Progenitor cell of endocrine pancreas (in vitro differentiated cells): ENCODE measurements at places on chromosomes 1 and 21.
A peak's percentile ranks its signal among the peaks of the same experiment; 100 is the strongest.

- DNase-seq = no peak
Observed at GRCh38 chr1:192639607-192640368, 3.8 kb downstream of the RGS13 start.

DNA sequence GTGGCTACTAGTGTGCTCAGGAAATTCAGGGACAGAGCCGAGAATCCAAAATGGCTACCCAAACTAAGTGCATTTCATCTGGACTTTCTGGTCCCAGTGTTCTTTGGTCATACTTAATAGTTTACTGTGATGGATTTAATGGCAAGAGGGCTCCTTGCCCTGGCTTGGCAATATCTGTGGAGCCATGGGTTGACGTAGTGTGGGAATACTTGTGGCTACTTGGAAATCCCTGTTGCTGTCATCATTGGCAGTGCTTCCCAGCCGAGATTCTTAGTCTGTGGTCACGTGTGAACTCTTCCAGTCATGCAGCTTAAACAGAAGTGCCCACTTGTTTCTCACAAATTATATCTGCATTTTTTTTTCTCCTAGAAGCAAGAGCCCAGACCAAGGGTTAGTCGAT, 198.9 kb downstream of the HS2ST1 start:
- no peak for DNase-seq

DNA sequence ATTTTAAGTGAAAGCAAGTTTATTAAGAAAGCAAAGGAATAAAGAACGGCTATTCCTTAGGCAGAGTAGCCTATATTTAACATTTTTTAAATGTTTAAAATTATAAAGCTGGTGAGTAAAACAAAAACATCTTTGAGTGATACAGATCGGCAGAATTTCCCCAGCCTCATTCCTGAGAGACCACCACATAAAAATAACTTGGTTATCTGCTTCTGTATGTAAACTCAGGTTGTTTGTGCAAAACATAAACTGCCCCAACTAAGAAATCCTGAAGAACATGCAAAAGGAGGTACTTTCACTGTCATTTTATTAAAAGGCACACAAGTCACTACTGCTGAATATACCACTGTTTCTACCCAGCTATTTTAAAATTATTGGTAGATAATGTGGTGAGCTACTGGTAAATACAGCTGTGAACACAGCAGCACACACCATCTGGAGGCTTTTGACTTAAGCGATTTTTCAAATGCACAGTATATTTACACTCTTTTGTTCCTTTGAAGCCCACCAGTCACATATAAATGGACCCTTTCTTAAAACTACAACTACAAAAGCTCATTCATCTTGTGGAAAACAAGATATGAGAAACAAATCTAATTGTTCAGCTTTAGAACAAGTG, 119.3 kb downstream of the RERE start:
- no peak for DNase-seq

DNA sequence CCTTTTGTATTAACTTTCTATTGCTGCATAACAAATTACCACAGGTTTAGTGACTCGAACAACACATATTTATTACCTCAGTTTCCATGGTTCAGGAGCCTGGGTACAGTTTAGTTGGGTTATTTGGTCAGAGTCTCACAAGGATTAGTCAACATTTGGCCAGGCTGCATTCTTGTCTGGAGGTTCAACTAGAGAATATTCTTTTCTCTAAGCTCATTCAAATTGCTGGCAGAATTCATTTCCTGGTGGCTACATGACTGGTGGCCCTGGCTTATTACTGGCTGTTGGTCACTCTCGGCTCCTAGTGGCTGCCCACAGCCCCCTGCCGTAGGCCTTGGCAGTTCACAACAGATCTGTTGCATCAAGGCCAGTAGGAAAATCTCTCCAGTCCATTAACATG, 81.1 kb upstream of the ADAR start:
- DNase-seq = no peak

GRCh38 chr1:25674807-25675084, 58.2 kb downstream of the MAN1C1 start:
- no peak for DNase-seq

DNA sequence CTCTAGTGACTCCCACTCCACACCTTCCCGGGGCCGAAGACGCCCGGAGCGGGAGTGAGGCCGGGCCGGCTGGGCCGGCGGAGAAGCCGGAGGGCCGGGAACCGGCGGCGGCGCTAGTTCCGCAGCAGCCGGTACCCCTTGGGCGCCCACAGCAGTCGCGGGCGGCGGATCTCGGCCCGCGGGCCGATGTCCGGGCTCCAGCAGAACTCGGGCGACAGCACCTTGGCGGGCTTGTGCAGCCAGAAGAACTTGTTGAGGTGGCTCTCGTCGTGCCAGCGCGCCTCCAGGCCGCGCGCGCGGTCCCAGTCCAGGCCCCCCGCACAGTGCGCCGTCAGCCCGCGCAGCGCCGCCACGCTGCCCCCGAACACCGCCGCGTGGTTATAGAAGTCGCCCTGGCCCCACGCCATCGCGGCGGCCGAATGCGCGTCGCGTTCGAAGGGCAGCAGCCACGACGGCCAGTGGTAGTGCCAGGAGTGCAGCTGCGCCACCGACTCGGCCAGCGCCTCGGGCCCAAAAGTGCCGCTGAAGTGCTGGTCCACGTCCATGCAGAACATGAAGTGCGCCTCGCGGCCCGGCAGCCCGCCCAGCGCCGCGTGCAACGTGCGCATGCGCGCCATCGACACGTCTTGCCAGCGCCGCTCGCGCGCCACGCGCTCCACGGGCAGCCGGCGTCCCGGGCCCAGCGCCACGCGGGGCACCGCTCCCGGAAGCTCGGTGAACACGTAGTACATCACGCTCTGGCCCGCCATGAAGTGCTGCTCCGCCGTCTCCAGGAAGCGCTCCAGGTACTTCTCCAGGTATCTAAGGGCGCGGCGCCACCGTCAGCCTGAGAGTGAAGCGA, 14.0 kb downstream of the A3GALT2 start:
- no peak for DNase-seq

GRCh38 chr21:29933088-29933487, 6.7 kb downstream of the GRIK1 start:
- no peak for DNase-seq

- DNase-seq = no peak
Observed at GRCh38 chr1:39391691-39392679, 99.5 kb upstream of the BMP8A start.

GRCh38 chr1:67695963-67696362, 11.0 kb downstream of the GADD45A start:
- DNase-seq = no peak

- peak; percentile 76 for DNase-seq
Observed at GRCh38 chr1:85224734-85225623, 24.2 kb upstream of the SYDE2 start.

- DNase-seq = no peak
Observed at GRCh38 chr1:24707687-24708086, 37.6 kb upstream of the CLIC4 start.
